GM18507 (cell line): ENCODE measurements at places on chromosomes 5 and 9.

- DNase-seq, result peak; percentile 11
Observed at GRCh38 chr5:157994906-157995519, 136.1 kb upstream of the CLINT1 start.

DNA sequence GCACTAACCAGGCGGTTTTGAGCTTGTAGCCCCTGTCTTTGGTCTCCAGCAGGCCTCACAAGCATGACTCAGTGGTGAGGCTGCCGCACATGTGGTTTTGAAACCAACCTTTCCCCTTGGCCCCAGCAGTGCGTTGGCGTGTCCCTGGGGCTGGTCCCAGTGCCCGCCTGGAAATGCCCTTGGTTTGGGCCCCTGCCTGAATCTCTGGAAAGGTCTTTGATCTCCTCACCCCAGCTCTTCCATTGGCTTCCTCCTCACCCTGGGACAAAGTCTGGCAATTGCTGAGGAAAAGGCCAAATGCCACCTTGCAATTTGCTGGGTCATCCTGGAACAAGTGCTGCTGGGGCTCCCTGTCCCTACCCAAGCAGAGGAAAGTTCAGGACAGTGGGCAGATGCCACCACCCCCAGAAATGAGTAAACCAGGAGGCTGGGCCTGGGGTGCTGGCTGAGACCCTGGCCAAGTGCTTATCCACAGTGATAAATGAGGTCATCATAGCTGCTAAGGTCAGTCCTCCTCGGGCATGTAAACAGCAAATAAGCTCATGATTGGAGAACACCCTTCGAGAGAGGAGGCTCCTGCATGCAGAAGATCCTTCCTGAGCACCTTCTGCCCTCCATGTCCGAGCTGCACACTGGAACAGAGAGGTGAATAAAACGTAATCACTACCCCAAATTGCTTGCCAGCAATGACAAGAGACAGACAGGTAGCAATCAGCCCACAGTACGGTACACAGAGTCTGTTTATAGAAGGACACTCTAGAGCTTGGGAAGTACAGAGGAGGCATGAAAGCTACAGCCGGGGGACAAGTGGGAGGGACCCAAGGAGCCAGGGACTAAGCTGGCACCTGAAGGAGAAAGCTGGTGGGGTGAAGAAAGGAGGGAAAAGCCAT is 98.9 kb upstream of the CPEB4 start:
- DNase-seq, result no peak

DNA sequence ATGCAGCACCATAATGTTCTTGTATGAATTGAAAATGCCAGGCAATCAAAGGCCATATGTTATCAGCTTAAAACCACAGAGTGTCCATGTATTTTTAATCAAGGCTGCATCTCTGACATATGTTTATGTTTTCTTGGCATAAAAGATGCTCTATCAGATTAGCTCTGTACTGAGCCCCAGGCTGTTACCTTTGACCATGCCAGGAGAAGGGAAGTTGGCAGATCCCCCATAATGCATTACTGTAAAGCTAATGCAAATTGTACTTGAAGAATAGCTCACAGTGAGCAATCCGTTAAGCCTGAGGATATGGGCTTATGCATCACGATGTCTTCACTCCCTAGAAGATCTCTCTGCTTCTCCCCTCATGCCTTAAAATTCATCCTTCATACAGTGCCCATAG is 414.4 kb downstream of the BRINP1 start:
- no peak for DNase-seq

DNA sequence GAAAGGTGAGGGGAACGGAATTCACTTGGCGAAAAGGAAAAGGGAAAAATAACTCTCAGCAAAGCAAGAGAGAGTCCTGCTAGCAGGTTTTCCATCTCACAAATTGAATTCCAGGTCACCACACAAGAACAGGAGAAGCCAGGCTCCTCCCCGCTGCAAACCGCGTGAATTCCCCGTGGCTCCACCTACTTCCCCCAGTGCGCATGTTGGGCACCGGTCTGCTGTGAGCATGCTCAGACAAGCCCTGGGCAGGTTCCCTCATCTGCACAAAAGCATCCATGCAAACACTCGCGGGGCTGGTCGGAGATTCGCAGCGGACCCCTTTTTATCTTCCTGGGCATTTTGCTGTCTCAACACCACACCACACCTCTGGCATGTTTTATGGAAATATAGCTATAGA is 58.5 kb upstream of the S1PR3 start:
- DNase-seq, result no peak

DNA sequence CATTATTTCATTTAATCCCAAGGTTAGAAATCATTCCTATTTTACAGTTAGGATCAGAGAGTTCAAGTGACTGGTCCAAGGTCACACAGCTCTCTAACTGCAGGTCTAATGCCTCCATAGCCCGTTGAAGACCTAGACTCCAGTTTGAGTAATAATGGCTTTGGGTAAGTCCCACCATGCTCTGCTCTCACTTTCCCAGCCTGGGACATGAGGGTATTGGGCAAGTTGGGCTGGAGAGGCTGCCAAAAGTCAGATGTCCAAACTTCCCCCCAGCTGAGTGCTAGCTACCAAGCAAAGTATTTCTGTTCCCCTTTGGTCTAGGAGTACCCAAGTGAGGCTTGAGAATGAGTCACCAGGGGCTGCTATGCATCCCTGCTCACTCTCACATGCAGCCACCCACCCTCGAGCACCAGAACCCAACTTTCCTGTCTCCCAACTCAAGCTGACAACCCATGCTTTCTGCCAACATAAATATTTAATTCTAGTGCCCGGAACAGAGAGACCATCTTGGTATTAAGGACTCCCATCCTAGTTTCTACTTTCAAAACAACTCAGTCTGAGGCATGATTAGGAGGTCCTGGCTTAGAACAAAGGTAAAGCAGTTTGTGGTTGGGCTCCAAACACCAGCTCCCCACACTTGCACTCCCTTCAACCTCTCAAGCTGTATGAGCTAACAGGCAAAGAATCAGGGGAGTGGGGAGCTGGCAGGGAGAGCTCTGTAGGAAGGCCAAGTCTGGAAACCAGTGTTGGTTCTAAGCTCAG is 236.5 kb upstream of the TRIM32 start:
- no peak for DNase-seq

DNA sequence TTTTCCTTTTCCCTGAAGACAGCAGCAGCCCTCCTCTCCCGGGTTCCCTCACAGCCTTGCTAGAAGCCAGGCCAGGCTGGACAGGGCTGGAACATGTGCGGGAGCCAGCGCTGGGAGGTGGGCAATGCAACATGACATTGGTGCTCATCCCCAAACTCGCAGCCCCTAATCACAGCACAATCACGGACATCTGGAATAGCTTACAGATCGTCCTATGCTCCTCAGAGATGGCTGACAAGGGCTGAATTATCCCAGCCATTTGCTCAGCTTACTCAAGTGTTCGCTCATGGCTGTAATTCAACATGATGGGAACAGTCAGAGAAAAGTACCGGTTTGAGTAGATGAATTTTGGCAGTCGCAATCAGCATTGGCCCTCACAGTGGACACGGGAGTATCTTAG is 49.8 kb downstream of the FSTL4 start:
- DNase-seq, result no peak

DNA sequence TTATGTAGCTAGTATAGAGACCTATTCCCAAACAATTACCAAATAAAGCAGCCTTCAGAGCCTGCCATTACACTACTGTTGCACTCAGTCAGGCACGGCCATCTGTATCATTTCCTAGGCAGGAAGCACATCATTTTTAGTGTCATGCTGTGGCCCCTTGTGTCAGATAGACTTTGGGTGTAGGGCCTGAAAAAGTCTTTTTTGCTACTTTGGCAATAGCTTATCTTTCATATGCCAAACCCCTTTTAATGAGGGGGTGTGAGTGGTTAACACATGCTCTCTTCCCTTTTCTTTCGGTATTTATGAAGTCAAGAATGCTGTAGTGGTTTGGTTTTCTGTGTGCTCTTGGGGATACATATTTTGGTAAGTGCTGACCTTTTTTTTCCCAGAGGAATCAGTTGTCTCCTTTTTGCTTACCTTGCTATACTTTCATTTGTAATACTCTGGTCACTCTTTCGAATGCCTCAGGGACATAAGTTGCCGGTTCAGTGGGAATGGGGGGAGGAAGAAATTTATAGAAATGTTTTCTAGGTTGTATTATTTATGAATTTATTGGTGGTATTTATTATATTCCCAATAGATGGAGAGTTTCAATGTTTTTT is 209.8 kb downstream of the CSNK1G3 start:
- no peak for DNase-seq

GRCh38 chr5:153153086-153153485 is 337.4 kb upstream of the GRIA1 start:
- no peak for DNase-seq

DNA sequence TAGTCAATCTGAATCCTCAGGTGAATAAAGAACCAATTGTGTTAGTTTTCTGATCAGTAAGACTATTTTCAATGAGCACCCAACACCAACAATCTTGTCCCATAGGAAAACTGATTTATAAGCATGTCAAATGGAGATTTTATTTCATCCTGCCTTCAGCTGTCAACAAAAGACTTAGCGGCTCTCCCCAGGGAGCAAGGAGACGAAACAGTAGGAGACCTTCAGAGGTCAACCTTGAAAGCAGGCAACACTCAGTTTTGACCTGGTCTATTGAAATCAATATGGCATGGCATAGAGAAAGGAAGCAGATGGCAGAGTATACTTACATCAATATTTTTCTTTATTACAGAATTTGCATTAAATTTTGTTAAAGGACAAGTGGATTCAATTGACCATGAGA is 34.1 kb downstream of the ZNF622 start:
- DNase-seq, result no peak

- DNase-seq, result no peak
Observed at GRCh38 chr9:124149992-124150391, 107.8 kb upstream of the NEK6 start.

- DNase-seq, result no peak
Observed at GRCh38 chr9:131330814-131331600, 41.5 kb downstream of the PLPP7 start.

GRCh38 chr5:94791829-94792228 is 173.4 kb downstream of the SLF1 start:
- no peak for DNase-seq

GRCh38 chr5:128826275-128826674 is 139.0 kb upstream of the SLC27A6 start:
- DNase-seq, result no peak

DNA sequence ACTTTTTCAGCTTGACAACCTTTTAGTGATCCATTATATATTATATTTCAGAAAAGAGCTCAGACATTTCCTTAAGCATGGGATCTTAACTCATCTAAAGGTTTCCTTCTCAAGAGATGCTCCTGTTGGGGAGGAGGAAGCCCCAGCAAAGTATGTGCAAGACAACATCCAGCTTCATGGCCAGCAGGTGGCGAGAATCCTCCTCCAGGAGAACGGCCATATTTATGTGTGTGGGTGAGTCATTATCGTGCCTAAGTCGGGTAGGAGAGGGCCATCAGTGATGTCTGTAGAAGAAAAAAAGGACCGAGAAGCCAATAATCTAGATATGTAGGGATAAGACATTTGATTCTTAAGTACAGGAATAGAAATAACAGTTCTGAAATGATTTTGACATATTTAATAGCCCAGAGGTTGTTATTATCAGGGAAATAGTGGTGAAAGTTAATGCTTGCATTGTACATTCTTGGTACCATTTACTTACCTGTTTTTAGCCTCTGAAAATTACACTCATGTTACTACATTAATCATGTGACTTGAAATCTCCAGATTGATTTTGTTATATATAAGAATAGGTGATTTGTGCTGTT is 28.2 kb downstream of the MTRR start:
- no peak for DNase-seq

- DNase-seq, result no peak
Observed at GRCh38 chr9:21729648-21730047, 72.8 kb upstream of the MTAP start.

DNA sequence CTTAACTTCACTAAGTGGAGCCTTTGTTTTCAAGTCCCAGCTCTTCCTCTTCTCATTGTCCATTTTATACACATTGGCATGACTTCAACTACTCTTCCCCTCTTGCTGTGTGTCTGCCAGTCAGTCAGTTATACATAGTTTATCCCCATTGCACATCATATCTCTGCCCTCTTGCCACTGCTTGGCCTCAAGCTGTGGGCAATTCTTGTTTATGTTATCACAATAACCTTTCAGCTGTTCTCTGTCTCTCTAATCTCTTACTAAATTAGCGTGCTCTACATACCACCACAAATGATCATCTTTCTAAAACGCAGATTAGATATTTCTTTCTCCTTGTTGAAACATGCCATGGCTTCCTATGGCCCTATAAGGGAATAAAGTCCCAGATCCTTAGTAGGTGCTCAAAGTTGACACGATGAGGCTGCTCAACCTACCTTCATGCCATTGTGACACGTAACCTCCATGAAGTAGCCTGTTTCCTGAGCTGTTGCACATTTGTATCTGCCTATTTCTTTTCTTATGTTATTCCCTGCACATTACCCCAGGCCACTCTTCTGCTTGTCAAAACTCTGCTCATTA is 239.3 kb downstream of the GAS1 start:
- DNase-seq, result no peak

DNA sequence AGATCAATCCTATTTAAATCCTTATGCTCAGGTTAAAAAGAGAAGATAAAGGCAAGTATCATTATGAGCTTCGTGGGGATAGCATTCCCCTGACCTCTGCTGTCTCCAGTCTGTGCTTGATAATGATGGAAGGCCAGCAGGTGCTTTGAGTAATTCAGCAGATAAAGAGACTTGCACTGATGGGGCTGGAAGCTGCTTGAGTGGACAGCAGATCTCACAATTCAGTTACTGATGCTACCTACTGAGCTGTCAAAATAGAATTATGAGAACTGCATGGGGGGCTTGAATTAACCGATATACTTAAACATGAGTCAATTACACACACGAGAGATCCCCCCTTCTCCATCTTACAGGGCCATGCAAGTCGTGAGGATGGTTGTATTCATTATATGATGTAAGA is 107.7 kb upstream of the GPR151 start:
- no peak for DNase-seq

DNA sequence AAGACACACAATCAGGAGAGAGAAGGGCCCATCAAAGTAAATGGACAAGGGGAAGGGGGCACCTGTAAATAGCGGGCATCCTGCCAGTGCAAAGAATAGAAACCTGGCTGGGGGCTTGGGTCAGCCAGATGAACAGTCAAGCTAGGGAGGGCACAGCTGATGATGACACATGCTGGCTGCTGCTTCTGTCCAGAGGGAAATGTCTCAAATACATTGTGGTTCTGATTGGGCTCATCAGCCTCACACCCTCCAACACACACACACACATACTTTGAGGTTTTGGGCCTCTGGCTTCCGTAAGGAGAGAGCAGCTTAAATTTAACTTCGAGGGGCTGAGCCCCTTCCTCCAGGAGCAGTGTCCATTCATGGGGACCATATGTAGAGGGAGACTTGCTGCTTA is 27.6 kb upstream of the SPATA31E1 start:
- DNase-seq, result no peak

GRCh38 chr9:81574405-81574804 is 114.9 kb downstream of the TLE1 start:
- no peak for DNase-seq

DNA sequence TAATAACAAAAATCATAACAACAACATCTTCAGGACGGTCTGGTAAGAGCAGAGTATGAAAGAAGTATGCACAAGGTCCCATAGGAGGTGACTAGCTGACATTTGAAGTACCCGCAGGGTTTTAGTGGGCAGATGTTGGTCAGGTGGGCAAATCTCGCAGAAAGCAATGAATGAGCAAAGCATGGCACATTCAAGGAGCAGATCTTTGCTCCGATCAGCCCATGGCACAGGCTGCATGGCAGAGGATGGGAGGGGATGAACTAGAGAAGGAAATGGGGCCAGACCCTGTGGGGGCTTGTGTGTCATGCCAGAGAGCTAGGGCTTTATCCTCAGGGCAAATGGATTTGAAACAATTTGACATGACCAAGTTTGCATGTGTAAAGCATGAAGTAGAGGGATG is 90.0 kb downstream of the SEMA6A start:
- DNase-seq, result no peak
